Kidney (tissue), 22 donors: ENCODE measurements at places on chromosomes 4 and X.

DNA sequence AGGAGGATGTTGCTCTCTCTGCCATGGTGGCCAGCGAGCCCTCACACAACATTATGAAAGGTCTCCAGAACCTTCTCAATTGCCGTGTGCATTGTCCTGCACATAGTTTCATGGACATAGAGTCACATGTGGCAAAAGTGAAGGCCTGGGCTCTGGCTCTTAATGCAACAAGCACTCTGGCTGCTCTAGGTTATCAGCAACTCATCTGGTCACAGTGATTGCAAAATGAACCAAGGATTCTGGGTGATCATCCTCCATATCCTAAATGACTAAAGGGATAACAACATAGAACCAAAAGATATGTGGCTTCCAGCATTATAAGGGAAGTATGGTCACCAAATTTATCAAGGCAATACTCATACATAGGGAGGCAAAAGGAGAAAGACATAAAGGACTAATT lies 175.2 kb downstream of the MGST2 start:
- DNase-seq: no peak

GRCh38 chrX:45628041-45628440 lies 427.4 kb upstream of the DIPK2B start:
- no peak for DNase-seq

GRCh38 chr4:149247164-149247563 lies 568.5 kb downstream of the IQCM start:
- no peak for DNase-seq

DNA sequence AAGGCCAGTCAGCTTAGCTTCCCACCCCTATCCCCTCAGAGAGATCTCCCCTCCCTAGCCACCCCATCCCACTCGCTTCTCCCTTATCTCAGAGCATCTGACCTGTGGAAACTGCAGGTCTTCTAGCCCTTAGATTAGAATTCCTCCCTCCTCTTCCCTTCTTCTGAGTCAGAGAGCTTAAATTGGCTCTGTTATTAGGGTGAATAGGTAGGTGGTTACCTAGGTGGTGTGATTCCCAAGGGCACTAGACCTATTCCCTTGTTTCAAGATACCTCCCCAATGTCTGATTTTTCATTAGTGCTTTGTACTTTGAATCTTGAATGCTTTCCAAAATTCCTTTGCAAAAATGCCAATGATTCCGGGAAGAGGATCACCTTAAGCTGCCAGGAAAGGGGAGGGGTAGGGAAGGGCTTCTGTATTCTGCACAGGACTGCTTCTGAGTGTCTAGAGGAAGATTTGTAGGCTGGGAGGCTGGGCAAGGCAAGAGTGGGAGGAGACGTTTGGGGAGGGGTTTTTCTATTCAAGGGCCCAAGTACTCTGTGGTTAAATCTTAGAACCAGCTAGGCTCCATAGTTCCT lies 24.5 kb upstream of the MSN start:
- no peak for DNase-seq

DNA sequence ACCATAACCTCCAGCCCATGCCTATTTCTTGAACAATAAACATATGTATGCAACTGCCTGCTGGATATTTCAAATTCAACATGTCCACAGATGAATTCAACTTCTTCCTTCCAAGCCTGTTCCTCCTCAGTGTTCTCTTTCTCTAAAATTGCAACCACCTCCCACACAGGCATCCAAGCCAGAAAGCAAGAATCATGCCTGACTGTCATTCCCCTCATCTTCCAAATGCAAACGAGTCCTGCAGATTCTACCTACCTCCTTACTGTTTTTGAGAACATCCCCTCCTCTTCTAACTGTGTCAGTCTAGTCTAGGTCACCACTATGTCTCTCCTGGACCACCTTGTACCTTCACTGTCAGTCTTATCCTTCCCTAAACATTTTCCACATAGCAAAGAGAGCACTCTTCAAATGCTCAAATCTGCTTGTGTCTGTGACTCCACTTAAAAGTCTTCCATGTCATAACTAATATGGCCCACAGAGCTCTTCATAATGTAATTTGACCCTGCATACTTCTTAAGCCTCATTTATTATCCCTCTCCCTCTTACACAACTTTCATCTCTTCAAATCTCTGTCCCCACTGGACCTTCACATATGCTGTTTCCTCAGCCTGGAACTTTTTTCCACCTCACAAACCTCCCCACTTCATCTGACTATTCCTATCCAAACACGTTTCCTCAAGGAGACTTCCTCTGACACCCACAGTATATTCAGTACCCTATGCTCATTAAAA lies 25.7 kb downstream of the MAPK10 start:
- no peak for DNase-seq

- no peak for DNase-seq
These were observed 68.1 kb upstream of the BLTP1 start for GRCh38 chr4:122083989-122084388.

DNA sequence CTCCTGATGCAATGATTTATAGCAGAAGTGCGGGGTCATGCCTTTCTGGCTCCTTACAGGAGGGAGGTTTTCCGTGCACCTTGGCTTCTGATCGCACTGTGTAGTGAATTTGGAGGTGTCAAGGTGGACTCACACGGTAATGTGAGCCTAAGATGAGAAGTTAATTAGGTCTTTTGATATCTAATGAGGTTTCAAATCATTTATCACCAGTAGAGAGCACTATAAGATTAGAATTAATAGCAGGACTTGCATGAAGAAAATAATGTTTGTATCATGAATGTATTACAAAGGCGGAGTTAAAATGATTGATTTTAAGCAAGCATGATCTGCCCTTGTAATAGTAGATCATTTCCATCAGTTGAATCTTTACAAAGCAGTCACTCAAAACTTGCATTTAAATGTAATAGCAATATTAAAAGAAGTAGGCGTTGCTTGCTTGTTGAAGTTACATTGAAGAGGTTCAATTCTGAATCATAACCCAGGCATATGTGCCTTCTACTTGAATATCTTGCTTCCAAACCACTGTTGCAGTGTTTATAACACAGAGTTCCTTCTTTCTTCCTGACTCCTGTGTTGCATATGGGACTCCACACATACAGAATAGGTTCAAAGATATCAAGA lies 152.1 kb downstream of the FMR1NB start:
- no peak for DNase-seq

DNA sequence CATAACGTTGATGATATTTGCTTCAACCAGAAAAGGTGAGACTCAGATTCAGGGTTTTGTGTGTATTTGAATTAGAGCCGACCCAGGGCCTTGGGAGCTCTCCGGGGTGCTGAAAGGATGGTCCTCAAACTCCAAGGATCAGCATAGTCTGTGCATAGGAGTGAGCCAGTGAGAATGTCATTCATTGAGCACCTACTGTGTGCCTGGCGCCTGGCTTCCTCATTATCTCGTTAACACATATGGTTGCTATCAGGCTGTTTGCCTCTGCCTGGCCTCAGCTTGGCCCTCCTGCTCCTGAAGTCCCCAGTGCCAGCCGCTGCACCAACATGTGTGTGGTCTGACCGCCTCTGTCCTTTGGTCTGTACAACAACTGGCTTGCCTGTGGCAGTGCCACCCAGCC lies 25.1 kb upstream of the JAKMIP1 start:
- DNase-seq: no peak

GRCh38 chr4:2255501-2256155 lies 6.3 kb downstream of the MXD4 start:
- DNase-seq: peak; percentile 32

GRCh38 chrX:124341396-124342132 lies 4.8 kb upstream of the SH2D1A start:
- DNase-seq: no peak

DNA sequence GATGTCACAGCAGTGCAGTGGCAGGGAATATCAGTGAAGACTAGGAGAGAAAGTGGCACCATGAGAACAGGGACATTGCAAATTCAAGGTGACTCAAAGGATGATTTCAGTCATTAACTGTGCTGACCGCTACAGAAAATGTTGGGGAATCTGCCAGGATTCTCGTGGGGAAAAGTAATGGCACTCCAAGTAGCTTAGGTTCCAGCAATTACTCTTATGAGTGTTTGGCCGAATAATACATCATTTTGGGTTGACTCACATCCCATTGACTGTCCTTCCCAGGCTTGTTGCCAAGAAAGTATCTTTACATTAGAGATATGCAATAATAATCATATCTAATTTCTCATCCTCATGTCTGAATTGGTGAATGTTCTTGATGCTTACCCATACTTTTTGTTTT lies 1411.1 kb upstream of the PCDH7 start:
- no peak for DNase-seq

GRCh38 chr4:183142571-183143550 lies 43.8 kb downstream of the WWC2 start:
- DNase-seq: no peak

- DNase-seq: no peak
These were observed 1495.5 kb upstream of the ADGRL3 start for GRCh38 chr4:59704616-59705015.

- no peak for DNase-seq
These were observed 20.0 kb upstream of the RNF128 start for GRCh38 chrX:106706466-106706865.

- DNase-seq: no peak
These were observed 14.3 kb downstream of the SHROOM3 start for GRCh38 chr4:76449362-76449767.
